ENCODE measurements at places on chromosomes 12 and 14.

- no peak for DNase-seq
Measured at GRCh38 chr12:119363490-119363889, 29.0 kb downstream of the CCDC60 start.

DNA sequence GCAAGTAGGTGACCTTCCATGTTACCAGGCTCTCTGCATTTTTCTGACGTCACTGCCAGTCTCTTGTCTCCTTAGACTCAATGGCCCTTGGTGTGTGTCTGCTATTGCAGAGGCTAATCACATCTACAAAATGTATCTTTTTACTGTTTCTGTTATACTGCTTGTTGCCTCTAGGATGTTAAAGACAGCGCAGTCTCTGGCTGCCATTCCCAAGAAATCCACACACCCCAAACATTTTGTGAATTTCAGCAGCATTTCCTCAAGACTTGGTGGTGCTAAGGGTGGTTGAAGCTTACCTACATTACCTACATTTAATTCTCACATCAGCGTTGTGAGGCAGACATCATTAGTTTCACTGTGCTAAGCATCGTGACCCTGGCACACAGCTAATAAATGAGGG is 87.2 kb downstream of the C12orf75 start:
- DNase-seq, result no peak

- DNase-seq, result no peak
Measured at GRCh38 chr12:92012691-92013090, 133.0 kb downstream of the BTG1 start.

GRCh38 chr14:102620413-102620812 is 28.0 kb downstream of the RCOR1 start:
- no peak for DNase-seq

DNA sequence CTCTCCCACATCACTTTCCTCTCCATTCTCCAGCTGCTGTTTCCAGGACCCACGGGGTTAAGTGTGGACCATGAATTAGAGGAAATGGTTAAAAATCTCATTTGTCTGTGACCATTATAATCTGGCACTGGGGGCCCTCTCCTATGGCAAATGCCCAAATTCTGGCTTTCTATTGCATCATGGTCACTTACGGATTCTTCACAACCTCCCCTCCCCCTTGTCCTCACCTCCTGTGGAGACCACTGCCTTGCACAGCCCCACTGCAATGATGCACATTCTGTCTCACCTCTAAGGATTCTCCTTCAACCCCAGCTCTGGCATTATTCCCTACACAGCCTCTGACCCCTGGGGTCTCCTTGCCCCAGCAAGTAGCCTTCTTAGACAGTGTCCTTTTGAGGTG is 18.9 kb downstream of the BCAT1 start:
- DNase-seq, result no peak

DNA sequence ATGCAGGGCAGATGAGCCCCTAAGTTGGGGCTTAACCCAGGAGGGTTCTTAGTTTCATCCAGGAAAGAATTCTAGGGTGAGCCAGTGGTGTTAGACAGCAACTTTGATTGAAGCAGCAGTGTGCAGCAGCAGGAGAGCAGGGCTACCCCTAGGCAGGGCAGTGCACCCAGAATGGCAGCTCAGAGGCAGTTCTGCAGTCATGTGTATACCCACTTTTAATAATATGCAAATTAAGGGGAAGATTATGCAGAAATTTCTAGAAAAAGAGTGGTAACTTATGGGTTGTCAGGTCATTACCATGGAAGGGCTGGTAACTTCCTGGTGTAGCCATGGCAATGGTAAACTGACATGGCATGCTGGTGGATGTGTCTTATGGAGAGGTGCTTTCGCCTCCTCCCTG is 297.5 kb downstream of the PCNX1 start:
- DNase-seq, result no peak

DNA sequence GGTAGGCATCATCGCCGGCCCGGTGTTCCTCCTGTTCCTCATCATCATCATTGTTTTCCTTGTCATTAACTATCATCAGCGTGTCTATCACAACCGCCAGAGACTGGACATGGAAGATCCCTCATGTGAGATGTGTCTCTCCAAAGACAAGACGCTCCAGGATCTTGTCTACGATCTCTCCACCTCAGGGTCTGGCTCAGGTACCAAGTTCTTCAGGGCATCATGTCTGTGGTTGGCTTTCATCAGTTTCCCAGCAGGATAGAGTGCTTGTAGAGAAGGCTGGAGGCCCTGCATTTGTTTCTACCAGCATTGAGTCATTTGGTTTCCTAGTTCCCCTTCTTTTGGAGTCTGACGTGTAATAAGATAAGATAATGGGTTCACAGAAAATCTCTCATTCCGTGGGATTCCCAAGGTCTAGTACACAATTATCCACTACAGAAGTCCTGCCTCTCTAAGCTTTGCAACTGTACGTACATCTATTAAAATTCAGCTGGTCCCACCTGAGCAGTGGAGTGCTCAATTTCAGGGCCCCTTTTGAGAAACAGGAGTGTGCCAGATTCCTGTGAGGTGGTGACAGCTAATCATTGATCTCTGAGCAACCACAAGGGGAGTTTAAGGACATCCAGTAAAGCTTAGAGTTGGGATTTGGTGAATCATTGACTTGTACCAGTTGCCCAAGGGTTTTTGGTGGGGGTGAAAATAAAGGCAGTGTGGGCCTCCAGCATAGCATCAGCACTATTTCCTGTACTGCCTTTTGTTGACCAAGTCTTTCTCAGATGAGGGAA is 25.1 kb downstream of the ACVR1B start:
- no peak for DNase-seq

All from activated CD8-positive, alpha-beta memory T cell treated with anti-CD3 and anti-CD28 coated beads for 1 hour (primary cell).